Activated CD8-positive, alpha-beta memory T cell treated with anti-CD3 and anti-CD28 coated beads, Interleukin-2, amount 50 U/mL, for 4 hours (primary cell): ENCODE measurements at places on chromosomes 4 and X.

GRCh38 chrX:124354648-124355047 is 8.3 kb downstream of the SH2D1A start:
- DNase-seq = no peak

DNA sequence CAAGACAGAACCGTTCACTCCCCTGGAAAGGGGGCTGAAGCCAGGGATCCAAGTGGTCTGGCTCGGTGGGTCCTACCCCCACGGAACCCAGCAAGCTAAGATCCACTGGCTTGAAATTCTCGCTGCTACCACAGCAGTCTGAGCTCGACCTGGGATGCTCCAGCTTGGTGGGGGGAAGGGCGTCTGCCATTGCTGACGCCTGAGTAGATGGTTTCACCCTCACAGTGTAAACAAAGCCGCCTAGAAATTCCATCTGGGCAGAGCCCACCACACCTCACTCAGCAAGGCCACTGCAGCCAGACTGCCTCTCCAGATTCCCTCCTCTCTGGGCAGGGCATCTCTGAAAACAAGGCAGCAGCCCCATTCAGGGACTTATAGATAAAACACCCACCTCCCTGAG is 13.4 kb upstream of the PBDC1 start:
- no peak for DNase-seq

DNA sequence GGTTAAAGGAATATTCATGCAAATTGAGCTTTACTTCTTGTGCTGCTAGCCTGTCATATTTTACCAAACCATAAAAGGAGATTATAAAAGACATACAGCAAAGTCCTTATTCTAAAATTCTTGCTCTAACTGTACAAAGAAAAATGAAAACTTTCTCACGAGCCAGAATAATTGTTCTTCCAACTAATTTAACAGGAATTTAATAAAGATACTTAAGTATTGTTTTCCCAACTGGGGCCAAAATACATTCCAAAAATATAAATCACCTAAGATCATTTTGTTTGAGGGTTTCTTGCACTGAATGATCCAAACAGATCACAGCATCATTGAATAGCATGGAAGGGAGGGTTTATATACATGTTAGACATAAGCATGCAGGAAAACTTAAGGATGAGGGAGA is 127.1 kb upstream of the PCDH18 start:
- DNase-seq = no peak

DNA sequence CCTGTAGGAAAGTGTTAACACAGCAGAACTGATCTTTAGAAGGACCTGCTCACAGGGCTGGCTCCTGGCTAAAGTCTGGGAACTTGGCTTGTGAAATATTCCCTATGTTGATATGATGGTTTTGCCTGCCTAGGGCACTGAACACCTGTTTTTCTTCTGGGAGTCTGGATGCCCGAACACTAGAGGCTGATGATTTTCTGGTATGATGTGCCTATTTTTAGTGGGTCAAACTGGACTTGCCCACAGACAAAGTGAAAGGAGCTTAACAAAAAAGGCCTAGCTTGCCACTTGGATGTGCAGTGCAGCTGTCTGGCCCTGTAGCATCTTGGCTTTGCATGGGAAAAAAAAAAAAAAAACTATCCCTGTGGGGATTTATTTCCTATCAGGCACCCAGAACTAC is 39.1 kb downstream of the ZNF674 start:
- no peak for DNase-seq

DNA sequence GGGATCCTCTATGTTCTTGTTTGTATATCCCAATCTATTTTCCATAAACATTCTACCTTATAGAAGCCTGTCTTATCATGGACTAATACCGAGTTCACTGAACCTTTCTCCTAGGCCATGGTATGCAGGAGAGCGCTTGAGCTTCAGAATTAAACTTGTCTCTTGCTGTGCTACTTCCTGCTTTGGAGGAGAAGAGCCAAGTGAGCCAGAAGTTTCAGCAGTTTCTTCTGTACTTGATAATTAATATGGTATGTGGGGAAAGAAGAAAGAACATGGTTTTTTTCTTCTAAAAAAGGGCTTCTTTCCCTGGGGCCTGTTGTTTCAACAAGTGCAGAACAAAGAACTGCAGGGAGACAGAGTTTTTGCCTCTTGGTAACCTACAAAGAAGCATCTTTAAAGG is 172.8 kb downstream of the ATG4A start:
- DNase-seq = no peak

DNA sequence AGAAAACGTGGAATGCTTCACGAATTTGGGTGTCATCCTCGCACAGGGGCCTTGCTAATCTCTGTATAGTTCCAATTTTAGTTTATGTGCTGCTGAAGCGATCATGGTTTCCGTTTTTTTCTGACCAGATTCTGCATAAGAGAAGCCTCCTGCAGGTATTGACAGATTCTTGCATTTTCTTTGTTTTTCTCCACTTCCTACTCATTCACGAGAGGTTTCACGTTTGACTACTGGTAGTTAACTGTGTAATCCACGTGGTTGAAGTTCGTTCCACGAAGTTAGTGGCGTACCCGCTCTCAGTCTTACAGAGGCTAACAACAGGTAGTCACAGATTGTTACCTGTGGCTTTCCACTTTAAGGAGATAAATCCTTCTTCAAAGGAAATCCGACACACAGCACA is 12.1 kb upstream of the TRIML2 start:
- no peak for DNase-seq

GRCh38 chr4:55635282-55635681 is 816 bp downstream of the NMU start:
- no peak for DNase-seq

DNA sequence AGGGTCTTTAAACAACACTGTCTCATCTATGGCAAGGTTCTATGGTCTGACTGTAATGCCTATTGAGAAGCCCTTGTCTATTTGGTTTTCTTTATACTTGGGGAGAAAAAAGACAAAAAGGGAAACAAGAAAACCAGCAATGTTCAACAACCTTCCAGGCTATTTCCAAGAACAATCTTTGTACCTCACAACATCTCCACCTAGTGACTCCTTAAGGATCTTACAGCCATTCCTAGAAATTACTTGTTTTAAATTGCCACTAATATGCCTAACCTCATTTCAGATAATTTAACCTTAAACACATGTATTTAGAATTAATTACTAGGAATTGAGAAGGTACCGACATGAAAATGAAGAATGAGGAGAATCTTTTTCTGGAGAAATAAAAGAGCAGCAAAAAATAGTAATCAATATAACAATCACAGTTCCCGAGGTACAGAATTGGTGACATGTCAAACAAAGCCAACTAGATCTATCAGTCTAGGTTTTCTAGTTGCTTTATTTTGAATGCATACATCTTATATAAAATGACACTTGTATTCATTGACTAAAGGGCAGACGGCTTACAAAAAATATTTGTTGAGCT is 1.6 kb upstream of the RBM46 start:
- no peak for DNase-seq

DNA sequence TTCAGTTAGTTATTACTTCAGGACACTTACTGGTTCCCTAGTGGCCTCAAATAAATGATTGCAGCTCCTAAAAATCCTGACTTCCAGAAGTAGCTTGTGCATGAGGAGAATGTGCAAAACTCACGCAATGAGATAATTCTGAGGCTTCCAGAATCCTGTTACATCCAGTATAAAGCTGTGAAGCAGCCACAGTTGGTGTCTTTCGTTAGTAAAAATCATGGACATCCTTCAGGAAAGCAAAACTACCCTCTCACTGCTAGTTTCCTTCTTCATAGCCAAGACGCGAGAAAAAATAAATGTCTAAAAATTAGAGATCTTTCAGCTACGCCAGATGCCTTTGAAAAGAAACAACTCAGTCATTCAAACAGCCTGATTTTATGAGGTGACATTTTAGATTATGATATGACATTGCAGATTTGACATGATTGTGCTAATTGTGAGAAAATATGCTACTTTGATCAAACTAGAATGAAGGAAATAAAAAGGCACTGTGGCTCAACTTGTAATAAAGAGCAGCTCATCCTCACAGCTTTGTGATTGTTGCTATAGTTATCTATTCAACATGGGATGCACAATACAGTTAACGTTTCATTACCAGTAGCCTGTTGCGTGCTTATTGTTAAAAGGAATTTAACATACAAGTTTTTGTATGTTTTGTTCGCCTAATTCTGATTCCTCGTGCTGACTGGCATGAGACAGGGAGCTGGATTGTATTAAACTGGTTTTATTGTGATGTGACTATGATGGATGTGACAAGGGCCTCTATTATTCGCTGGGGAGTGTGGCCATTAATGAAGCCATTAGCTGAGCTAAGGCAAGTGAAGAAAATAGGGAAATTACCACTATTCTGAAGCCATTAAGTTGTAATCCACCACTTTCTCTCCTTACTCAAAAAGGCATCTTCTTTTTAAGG is 40.5 kb downstream of the AFF2 start:
- DNase-seq = no peak
